ENCODE measurements at places on chromosomes 5 and 9.

DNA sequence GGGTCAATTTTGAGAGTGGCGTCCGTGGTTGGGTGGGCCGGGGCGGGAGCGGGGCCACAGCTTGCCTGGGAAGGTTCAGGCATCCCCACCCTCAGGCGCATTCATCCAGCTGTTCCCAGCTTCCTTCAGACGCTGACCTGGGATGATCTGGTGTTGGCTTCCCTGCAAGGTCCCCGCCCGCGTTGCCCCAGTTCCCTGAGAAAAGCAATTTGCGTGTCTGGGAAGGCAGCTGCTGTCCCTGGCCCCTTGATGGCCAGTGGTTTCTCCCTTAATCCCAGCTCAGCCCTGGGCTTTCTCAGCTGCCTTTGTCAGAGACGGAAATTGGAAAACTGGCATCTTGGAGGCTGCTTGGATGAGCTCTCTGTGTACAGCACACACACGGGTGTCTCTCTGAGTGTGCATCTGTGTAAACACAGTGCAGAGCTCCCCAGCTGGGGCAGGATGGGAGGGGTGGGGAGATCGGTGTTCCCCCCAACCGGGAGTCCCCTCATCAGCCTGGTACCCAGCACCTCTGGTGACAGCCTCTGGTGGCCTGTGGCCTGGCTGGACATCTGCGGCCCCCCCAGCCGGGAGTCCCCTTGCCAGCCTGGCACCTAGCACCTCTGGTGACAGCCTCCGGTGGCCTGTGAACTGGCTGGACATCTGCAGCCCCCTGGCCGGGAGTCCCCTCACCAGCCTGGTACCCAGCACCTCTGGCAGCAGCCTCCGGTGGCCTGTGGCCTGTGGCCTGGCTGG lies 94.0 kb downstream of the COL5A1 start:
- DNase-seq = no peak

DNA sequence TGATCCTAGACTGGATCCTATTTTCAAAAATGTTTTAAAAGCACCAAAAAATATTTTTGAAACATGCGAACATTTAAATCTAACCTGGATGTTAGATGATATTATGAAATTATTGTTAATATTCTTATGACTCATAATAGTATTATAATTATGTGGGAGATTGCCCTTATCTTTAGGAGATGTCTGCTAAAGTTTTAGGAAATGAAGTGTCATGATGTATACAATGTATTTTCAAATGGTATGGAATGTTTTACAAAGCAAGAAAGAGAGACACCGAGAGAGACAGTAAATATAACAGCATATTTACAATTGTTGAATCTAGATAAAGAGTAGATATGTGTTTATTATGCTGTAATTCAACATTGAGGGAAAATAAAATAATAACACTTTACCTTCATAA lies 455.9 kb downstream of the ACTL7B start:
- DNase-seq = no peak

GRCh38 chr5:19235101-19235584 lies 752.9 kb downstream of the CDH18 start:
- no peak for DNase-seq

- DNase-seq = no peak
Observed at GRCh38 chr5:73288803-73289720, 116.1 kb downstream of the TMEM174 start.

GRCh38 chr5:74285675-74286280 lies 354.8 kb downstream of the ENC1 start:
- DNase-seq = no peak

DNA sequence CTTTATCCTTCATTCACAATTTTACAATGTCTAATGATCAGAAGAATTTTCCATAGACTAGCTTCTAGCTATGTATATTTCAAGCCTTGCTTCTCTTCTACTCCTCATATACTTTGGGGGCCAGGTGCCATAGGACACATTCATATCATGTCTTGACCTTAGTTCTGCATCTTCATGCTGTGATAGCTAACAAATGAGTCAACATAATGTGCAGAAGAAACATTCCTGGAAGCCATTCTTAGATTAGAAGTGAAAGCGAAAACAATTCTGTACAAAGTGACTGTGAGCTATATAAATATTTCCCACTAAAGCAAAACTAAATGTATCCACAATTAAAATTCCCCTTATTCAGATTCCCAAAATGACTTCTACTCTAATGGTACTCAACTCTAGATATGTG lies 320.2 kb upstream of the NREP start:
- no peak for DNase-seq

- no peak for DNase-seq
Observed at GRCh38 chr9:128824911-128825310, 4.7 kb downstream of the SPOUT1 start.

DNA sequence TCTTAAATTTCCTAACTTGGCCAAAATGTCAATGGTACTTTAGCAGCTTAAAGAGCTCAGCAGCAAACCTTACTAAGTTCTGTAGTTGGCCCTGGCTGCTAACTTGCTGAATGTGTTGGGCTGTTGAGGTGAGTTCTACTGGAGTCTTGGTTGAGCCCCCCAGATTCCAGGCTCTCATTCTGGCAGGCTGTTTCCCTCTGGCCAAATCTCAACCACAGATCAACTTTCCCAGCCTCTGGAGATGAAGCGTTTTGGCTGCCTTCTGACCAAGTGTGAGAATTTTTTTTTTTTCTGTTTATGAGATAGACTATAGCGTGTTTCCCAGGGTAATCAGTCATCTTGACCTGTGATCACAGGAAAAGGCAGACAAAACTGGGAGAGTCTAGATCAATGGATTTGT lies 343.7 kb downstream of the EBF1 start:
- no peak for DNase-seq

DNA sequence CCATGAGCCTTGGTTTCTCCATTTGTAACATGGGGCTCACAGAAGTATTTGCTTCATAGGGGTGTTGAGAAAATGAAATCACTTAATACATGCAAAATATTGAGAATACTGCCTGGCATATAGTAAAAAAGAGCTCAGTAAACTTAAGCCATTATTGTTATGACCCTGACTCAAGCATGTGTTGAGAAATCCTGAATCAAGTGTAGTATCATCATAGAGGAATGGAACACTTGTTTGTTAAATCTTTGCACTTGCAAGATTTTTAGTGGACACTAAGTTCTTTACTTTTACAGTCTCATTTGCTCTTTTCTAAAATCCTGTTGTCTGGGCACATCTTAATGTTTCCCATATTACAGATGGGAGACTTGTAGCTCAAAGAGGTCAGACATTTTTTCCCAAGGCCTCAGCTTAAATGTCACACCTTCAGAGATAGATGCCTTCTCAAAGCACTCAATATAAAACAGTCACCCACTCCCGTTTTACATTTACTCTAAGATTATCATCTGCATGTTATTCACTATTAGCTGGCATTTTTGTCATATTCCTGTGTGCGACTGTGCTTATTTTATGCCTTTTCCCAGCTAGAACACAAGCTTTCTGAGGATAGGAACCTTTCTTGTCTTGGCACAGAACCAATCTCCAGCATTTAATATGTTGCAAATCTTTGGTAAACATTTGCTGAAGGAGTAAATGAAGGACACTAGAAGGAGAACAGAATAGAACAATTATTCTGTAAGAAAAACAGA lies 250.0 kb upstream of the TNC start:
- no peak for DNase-seq

DNA sequence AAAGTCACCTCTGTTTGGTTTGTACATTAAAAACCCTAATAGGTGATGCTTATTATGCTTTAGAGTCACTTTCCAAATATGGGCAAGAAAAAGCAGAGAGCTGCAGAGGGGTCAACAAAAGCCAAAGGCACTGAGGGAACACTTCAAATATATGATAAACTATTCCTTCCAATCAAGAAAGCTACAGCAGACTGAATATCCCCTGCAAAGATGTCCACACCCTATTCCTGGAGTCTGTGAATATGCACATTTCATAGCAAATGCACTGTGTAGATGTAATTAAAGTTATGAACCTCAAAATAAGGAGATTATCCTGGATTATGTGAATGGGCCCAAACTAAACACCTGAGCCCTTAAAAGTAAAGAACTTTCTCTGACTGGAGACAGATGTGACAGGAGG lies 74.3 kb downstream of the ABCA1 start:
- DNase-seq = no peak

GRCh38 chr5:1212881-1213280 lies 11.5 kb downstream of the SLC6A19 start:
- DNase-seq = no peak

GRCh38 chr5:78213799-78214198 lies 80.7 kb downstream of the AP3B1 start:
- no peak for DNase-seq
